ENCODE measurements at places on chromosomes 1 and 21.
A peak's percentile ranks its signal among the peaks of the same experiment; 100 is the strongest.

DNA sequence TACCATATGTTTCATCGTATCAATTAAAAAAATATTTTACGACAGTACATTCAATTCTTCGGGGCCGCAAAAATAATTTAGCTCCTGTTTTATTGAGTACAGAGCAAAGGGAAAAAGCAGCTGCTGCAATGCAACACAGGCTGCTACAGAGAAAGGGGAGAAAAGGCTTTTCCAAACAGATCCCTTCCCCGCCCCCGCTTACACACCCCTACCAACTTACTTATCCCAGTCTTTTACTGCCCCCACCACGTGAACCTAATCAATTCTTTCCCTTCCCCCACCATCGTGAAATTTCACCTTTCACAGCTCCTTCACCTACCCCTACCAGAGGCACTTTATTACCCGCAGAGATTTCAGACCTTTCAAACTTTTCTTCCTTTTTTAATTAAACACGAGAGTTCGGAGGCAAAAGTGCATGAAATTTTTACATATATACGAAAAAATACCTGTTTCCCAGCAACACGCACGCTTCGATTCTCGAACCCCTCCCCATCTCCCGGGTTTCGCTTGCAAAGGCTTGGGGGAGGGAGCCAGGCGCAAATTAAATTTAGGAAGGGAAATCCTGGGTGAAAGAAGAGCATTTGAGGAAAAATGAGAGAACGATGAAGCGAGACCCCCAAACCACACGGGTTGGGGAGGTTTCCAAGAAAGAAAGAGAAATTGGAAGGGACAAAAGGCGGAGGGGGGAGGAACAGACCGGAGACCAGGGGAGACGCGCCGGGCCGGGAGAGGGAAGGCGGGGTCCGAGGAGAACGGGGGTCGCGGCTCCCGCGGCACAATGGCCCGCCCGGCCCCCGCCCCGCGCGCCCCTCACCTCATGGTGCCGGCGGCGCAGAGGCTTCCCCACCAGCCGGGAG lies 823 bp downstream of the ENAH start:
- DNase-seq, result peak; percentile 67

DNA sequence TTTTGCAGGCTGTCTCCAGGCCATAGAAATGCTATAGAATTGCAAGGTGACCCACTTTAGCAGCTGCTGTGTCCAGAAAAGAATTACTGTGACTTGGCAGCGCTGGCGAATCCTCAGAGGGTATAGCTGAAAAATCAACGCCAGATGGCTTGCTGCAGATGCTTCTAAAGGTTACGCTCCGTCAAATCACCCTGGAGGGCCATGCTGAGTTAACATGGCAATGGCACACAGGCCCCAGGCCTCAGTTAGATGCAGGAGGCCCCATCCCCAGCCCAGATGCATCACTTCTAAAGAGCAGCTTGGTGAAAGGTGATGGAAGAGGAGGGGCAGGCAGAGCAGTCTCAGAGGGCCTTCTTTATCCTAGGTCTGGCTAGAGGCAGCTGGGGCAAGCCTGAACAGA lies 18.0 kb downstream of the KIAA1614 start:
- DNase-seq, result peak; percentile 64

DNA sequence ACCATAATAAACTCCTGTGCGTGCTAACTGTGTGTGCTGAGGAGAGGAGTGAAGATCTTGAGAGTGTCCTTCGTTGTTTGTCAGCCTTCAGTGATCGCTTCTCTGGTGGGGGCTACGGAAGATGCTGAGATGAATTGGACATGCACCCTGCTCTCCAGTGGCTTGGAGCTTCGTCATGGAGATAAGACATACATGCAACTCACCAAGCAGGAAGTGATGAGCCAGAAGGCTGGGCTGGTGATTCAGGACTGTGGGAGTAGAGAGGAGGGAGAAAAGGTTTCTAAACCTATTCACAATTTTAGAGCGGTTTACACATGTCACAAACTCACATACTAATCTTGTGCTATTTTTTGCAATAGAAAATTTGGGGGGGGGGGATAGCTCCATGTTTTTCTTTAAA lies 128.9 kb upstream of the ADAR start:
- DNase-seq, result no peak

DNA sequence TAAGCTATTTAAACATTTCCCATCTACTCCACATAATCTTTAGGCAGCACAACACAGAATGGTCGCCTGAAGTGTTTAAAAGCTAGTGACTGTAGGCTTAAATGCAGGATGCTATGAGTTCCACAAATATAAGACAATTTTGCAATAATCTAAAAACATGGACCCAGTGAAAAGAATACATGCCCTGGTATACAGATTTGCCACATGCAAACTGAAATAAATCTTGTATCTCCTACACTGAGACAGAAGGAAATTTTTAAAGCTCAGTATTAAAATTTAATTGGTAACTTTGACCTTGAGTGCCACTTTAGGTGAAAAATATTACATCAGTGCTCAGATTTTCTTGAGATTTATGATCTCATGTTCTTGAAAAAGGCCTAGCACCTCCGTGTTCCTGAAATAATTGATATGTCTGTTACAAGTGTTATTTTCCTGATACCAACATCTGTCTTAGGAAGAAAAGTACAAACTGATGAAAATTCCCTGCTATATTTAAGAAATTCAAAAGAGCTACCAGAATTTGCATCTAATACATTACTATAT lies 285.5 kb downstream of the VAV3 start:
- no peak for DNase-seq

- DNase-seq, result no peak
Measured at GRCh38 chr1:74748960-74749359, 16.0 kb downstream of the TYW3 start.

GRCh38 chr1:21552715-21553114 lies 43.5 kb downstream of the ALPL start:
- no peak for DNase-seq

- no peak for DNase-seq
Measured at GRCh38 chr1:236175642-236176336, 33.5 kb downstream of the GPR137B start.

DNA sequence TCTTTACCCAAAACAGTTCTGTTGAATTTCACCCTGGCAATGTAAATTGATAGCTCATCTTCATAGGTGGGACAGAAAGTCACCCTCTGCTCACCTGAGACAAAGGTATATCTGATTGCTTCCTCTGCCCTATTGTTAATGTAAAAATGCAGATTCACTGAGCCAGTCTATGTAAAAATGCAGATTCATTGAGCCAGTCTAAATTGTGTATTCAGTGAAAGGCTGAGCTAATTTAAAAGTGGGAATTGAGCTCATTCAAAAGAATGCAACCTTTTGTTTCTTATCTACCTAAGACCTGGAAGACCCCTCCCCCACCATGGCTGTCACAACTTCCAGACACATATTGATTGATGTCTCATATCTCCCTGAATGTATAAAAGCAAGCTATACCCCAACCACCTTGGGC lies 4.8 kb upstream of the MYSM1 start:
- no peak for DNase-seq
